Activated CD4-positive, CD25-positive, alpha-beta regulatory T cell treated with anti-CD3 and anti-CD28 coated beads, Interleukin-2, amount 50 U/mL, for 16 hours (primary cell): ENCODE measurements at places on chromosomes 12 and 14.

DNA sequence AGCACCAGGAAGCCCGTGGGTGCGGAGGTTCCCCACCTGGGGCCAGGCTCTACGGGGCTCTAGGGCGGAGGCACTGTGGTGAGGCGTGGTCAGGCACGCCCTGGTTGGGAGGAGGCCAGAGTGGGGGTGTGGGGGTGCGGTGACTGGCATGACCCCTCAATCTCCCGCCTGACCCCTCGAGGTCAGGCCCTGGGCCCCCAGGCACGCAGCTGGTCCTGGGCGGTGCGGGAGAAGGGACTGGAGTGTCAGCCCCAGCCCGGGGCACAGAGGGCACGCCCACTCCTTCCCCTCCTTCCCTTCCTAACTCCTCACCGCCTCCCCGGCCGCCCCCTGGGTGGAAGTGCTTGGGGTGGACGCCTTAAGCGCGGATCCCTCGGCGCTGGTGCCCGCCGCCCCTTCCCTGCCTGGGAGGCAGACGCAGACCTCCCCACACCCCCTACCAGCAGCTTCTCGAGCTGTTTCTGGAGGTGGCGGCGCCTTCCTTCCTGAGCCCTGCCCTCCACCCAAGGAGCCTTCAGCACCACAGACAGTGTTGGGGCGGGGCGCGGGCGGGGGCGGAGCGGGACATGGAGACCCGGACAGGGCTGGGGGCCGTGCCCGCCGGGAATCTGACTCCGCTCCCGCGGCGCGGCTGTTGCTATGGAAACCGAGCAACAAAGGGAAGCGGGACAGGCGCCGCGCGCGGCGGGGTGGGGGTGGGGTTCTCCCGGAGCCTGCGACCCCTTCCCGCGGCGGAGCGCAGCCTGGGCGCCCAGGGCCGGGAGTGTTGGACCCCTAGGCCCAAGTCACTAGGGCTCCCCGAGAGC, 741 bp upstream of the CRIP2 start:
- no peak for DNase-seq

- DNase-seq: no peak
Measured at GRCh38 chr14:26606729-26607312, 9.0 kb upstream of the NOVA1 start.

DNA sequence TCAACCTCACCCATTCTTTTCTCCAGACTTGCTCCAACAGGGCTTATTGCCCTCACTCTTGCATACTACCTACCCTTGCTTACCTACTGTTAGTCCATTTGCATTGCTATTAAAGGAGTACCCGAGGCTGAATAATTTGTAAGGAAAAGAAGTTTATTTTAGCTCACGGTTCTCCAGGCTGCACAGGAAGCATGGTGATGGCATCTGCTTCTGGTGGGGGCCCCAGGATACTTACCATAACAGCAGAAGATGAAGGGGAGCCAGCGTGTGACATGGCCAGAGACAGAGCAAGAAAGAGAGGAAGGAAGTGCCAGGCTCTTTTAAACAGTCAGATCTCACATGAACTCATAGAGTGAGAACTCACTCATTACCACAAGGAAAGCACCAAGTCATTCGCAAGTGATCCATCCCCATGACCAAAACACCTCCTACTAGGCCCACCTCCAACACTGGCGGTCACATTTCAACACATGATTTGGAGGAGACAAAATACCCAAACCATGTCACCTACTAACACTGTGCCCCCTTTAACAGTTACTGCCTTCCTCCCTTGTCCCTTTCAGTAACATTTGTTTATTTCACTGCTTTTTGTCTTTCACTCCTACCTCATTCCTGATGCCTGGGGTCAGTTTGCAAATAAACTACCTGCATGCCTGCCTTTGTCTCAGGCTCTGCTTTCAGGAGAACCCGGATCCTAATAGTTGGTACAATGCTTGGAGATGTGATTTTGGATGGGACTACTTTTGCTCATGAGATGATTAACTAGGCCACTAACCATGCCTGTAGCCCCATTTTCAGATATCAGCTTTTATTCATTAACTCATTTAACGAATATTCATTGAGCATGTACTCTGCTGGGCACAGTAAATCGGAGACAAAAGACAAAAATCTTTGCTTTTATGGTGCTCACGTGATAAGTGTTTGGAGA, 41.6 kb upstream of the CSRP2 start:
- DNase-seq: no peak

DNA sequence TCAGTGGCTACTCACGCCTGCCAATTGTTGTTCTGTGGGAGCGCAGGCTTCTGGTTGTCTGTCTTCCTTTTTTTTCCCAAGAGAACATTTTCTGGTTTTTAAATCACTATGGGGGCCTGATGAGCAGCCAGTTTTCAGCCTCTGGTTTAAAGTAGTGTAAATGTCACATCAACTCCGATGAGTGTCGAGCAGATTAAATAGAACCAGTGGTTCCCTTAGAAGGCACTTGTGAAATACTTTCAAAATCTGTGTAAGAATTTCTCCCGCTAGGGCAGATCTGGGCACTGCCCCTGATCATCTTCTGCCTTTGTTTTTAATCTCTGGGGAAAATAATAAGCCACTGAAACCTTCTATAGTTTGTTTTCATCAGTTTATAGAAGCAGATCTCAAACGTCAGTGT, 130.4 kb downstream of the PRIMA1 start:
- no peak for DNase-seq

DNA sequence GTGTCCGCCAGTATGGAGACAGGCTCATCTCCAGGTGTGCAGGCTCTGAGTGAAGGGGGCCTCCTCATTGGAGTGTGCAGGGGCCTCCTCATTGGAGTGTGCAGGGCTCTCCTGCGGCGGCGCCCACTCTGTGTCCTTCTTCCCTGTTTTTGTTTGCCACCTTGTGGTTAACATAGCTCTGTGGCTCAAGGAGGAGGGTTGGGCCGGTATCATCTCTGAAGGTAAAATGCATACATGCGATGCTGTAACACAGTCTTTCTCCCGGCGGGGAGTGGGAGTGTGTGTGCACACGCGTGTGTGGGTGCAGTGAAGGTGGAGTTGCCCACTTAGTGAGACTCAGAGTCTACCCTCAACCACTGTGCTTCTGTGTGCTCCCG, 429.4 kb downstream of the ZFP36L1 start:
- DNase-seq: no peak

GRCh38 chr12:122206111-122206881, 2.8 kb downstream of the B3GNT4 start:
- no peak for DNase-seq

DNA sequence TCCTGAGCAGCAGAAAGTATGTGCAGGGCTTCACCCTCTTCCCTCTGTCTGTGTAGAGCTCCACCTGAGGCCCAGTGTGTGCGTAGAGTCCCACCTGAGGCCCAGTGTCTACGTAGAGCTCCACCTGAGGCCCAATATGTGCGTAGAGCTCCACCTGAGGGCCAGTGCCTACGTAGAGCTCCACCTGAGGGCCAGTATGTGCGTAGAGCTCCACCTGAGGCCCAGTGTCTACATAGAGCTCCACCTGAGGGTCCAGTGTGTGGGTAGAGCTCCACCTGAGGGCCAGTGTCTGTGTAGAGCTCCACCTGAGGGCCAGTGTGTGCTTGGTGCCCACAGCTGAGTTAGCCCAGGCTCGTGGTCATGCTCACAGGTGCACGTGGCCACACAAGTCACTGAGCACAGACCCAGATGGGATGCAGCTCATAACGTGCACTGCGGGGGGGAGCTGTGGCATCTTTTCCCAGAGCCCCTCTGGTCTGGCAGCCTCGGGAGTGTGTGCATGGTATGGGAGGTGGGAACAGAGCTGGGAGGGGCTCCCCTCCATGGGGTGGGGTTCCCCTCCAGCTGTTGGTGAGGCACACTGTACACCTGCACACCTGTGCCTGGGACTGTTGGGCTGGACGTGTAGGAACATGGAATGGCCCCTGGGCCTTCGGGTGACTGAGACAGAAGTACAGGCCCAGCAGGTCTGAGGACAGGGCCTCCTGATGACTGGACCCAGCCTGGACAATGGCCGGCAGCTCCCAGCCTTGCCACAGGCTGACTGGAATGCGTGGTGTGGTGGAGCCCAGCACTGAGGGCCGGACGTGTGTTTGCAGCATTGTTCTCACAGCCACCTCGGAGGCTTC, 20.1 kb downstream of the PACS2 start:
- no peak for DNase-seq

DNA sequence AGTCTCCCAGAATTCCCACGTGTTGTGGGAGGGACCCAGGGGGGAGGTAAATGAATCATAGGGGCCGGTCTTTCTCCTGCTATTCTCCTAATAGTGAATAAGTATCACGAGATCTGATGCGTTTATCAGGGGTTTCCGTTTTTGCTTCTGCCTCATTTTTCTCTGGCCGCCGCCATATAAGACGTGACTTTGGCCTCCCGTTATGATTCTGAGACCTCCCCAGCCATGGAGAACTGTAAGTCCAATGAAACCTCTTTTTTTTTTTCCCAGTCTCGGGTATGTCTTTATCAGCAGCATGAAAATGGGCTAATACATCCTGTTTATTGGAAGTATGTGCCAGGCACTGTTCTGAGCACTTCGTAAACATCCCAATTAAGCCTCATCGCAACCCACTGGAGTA, 788 bp downstream of the KRT72 start:
- DNase-seq: no peak

GRCh38 chr12:119312904-119313303, 21.6 kb upstream of the CCDC60 start:
- no peak for DNase-seq

DNA sequence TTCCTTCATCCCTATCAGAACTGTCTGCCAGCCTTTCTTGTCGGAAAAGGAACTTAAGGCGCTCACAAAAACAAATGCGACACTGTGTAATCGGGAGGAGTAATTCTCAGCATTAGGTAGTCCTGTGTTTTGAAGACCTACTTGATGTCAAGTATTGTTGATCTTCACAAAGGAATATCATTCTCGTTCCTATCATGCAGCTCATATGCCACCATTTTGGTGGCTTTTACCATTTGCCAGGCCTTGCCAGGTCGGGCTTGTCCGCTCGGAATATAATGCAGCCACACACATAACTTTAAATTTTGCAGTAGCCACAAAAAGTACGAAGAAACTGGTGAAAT, 903 bp upstream of the PPP4R3A start:
- DNase-seq: no peak

GRCh38 chr12:118635276-118635675, 258.9 kb downstream of the SUDS3 start:
- no peak for DNase-seq

DNA sequence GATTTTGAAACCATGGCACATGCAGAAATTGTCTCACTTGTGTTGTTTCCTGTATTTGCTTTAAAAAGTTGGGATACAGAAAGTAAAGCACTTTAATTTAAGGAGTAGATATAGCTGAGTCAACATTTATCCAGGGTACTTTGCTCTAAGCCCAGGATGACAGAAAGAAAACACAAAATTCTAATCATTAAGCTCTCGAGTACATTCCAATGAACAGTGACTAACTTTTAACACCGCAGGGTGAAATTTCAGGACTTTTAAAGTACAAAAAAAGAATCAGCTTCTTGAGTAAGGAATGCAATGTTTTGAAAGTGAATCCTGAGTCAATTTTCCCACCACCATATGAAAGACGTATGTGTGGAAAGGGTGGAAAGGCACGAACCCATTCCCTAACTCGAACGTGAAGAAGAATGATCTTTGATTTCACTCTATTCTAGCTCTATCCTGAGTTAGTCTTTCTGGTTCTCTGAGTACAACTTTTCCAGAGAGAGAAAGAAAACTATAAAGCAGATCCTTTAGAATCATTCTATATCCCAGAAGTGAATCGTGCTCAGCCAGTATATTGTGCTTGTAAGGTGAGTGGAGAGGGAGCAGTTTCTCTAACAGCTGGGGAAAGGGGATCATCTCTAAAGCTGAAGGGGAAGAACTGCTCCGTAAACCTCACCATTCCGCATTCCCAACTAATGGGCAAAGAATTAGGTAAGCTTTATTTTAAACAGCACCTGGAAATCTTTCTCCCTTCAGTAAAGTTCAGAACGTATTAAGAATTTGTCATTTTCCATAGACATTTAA, 779.0 kb upstream of the FLRT2 start:
- no peak for DNase-seq

DNA sequence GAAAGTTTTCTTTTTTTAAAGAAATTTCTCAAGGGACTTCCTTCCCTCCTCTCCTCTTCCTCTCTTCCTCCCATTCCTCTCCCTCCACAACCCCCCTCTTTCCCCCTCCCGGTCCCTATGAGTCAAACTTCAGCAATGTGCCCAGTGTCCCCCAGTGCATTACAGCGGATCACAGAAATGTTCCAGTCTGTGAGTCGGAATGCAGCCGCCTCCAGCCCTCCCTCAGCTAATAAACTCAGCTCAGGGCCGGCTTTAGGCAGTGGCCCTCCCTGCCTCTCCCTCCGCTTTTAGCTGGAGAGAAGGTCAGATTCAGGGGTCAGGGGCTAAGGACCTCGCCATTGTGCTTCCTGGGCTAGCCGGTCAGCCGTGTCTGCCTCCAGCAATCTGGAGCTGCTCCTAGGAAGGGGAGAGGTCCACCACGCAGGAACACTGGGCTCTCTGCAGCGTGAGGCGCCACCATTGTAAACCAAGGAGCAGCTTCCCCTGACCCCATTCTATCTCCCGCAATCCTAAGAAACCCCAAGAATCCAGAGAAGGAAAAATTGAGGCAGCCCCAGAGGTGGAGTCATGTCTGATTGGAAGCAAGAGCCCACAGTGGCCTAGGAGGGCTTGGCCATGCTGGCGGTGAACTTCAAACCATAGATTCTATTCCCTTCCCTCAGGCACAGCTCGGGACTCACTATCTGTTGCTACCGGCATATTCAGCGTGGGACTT, 1.1 kb upstream of the HDAC7 start:
- DNase-seq: no peak

- DNase-seq: no peak
Measured at GRCh38 chr12:71135812-71136176, 22.0 kb downstream of the TSPAN8 start.

- no peak for DNase-seq
Measured at GRCh38 chr14:75297411-75298040, 18.9 kb downstream of the FOS start.

DNA sequence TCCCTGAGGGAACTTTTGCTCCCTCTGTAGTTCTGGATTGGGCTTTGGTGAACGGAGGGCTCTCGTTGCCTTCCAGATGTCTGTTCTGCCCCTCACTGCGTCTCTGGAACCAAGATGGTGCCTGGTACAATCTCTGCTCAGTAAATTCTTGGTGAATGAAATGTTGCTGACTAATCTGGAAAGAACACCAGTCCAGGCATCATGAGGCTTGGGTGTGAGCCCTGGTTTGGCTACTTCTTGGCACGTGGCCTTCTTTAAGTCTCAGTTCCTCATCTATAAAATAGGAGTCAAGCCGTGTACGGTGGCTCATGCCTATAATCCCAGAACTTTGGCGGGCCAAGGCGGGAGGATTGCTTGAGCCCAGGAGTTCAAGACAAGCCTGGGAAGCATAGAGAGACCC, 4.3 kb downstream of the HHIPL1 start:
- DNase-seq: no peak

GRCh38 chr12:53198486-53199110, 8.5 kb downstream of the ITGB7 start:
- DNase-seq: no peak

DNA sequence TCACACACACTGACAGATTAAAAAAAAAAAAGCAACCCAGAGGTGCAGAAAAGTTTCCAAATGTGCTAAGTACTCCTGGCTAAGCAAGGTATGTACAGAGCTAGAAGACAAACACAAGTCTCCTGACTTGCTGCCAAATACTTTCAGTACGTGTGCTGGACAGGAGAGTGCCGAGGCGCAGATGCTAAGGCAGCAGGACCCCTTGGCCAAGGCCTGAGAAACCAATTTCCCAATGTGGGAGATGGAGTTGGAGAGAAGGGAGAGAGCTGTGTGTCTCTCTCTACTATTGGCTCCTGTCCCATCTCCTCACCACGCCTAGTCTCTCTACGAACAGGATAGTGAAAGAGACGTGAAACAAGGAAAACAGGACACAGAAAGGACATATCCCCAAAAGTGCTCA, 5.3 kb downstream of the SPRYD3 start:
- no peak for DNase-seq
